ENCODE measurements at places on chromosomes 5 and 9.

DNA sequence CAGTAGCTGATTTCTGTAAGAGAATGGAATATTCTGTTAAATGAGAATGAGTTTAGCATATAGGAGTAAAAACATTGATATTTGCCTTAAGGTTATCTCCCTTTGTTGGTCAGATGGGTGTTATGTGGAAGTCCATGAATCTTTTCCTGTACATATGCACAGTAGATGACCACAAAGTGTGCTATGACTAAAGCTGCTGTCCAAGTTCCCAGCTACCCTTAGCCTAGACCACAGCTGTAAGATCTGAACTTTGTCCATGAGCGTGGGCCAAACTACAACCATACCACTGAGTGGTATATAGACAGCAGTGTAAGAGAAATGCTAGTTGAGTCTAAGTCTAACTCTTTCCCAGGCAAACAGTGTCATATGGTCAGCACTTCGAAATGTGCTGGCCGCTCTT, 48.8 kb downstream of the CD180 start:
- no peak for DNase-seq

- DNase-seq = no peak
These were observed 443.4 kb upstream of the CD180 start for GRCh38 chr5:67639976-67640375.

GRCh38 chr9:111661802-111662521, 557 bp downstream of the GNG10 start:
- peak; percentile 27 for DNase-seq

DNA sequence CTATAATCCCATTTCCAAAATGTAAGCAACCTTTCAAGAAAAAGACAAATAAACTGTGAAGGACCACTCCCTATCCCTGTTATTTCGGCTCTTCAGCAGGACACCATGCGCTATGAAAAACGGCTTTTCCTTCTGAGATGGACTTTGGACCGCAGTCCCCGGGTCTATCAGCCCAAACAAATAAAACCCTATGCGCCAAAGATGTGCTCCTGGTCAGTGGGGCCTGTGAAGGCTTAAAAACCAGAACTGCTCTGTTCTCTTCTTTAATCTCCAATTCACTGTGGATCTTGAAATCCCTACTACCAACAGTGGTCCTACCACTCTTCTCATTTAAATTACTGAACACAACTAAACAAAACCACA, 33.3 kb downstream of the RAPGEF1 start:
- DNase-seq = no peak

GRCh38 chr9:2868883-2869282, 25.0 kb upstream of the PUM3 start:
- DNase-seq = no peak

GRCh38 chr5:12861886-12862654, 957.8 kb upstream of the CTNND2 start:
- no peak for DNase-seq

DNA sequence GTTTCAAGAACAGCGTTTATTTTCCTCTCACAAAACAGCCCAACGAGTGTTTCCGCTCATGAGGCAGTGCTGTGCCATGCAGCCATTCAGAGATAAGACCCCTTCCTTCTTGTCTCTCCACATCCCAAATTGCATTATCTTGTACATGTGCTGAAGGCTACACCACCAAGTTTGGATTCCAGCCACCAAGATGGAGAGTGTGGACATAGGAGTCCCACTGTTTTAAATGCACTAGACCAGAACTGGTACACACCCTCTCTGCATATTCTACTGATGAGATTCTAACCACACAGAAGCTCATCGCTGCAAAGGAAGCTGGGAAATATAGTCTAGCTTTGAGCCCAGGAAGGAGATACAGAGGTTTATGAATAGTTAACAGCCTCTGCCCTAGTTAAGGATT, 509.4 kb downstream of the NFIB start:
- no peak for DNase-seq

- DNase-seq = peak; percentile 56
These were observed 72.3 kb downstream of the SLCO4C1 start for GRCh38 chr5:102223542-102224477.

DNA sequence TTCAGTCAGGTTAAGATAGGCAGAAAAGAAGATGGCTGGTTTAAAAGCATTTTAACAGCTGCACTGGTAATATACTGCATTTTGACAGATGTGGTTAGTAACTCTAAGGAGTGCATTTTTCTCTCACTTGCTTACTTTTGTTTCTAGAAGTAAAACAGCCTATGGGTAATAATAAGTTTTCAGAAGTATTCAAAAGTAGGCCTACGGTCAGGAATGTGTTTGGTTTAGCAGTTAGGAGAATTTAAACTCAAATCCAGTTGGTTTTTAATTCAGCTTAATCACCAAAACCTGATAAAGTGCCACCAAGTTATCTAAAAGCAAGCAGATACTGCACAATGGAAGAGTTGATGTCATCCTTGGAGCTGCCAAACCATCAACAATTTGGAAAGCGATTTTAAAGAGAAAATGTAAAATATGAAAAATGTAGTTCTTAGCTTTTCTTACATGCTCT, 160.3 kb downstream of the ARSB start:
- DNase-seq = no peak

GRCh38 chr9:6232336-6232945, 16.8 kb downstream of the IL33 start:
- no peak for DNase-seq

- no peak for DNase-seq
These were observed 92.1 kb upstream of the ERBIN start for GRCh38 chr5:65834306-65834705.

GRCh38 chr5:38009749-38010358, 170.0 kb upstream of the GDNF start:
- no peak for DNase-seq

- peak; percentile 76 for DNase-seq
These were observed at the start of gene DNM1 for GRCh38 chr9:128203024-128203706. TSS of gene DNM1 (plus strand) at chr9:128203379. CDS start at chr9:128203471, 92 bp downstream.

GRCh38 chr9:124133727-124134126, 122.2 kb downstream of the LHX2 start:
- DNase-seq = no peak

- DNase-seq = no peak
These were observed 132.4 kb downstream of the ROR2 start for GRCh38 chr9:91817493-91818224.

GRCh38 chr9:14868772-14869583, 41.2 kb downstream of the FREM1 start:
- no peak for DNase-seq

- no peak for DNase-seq
These were observed 76.3 kb upstream of the SEMA6A start for GRCh38 chr5:116650964-116651363.

GRCh38 chr5:32277798-32278197, 34.9 kb downstream of the MTMR12 start:
- no peak for DNase-seq

DNA sequence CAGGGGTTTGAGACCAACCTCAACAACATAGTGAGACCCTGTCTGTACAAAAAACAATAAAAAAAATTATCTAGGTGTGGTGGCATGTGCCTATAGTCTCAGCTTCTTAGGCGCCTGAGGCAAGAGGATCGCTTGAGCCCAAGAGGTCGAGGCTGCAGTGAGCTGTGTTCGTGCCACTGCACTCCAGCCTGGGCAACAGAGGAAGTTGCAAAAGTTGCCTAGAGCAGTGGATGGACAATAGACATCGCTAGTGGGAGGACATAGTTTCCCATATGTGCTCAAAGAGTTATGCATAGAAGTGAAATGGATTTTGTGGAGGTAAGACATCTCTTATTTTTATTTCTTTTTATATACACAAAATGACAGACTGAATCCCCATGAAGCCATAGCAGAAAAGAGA, 19.0 kb downstream of the HNRNPK start:
- DNase-seq = no peak

- no peak for DNase-seq
These were observed 8.9 kb upstream of the NKD2 start for GRCh38 chr5:999724-1000123.

GRCh38 chr5:177312649-177313181, 1.0 kb upstream of the MXD3 start:
- DNase-seq = peak; percentile 29

Data from NCI-H345 (cell line).